ENCODE measurements at places on chromosomes 2 and 18. TPM values are rescaled to one million over a fixed set of nuclear protein-coding genes. Genes with fewer than 3 reads are reported as not detected.

The CROCC2 gene
- not detected for total RNA-seq

- no peaks in the 10 kb centered on the region for H3K36me3 ChIP-seq
- H3K4me1 ChIP-seq = no peaks in the 10 kb centered on the region
- no peak overlapping the region for H3K27ac ChIP-seq
- no peak overlapping the region for H3K4me3 ChIP-seq
- DNase-seq = no peak
Measured at GRCh38 chr2:59791004-59791618, 762.3 kb downstream of the BCL11A start.

The PROM2 gene
- total RNA-seq = 5.4 TPM

DNA sequence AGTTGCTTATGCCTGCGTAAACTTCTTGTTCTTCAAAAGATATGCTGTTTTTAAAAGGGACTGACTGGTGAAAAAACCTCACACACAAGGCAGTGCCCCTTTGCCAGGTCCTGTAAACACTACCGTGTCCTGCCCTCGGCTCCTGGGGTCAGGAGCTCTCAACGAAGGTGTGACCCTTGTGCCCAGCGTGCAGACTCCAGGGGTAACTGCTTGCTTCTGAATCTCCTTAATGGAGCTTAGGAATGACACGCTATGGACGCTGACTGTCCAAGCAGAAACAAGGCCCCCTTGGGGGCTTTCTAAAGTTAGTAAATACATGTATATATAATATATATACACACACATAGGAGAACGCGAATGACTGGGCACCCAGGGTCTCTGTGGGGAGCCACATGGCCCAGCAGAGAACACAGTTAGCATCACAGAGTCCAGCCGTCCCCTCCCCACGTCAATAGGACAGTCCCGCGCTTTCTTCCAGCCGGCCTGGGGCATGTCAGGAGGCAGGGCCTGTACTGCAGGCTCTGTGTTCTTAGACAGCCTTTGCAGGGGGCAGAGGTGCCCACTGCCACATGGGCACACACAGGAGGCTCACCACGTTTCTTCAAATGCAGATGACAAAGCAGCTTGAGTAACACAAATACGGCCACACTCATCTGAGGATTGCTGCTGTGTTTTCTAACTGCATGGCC is 96.1 kb downstream of the HDAC4 start:
- peak overlapping the region; percentile 2 for H3K27ac ChIP-seq
- no peaks in the 10 kb centered on the region for H3K36me3 ChIP-seq
- H3K4me3 ChIP-seq = no peak overlapping the region

The MC4R gene
- not detected for total RNA-seq

The MATN3 gene
- total RNA-seq = 0.32 TPM

The BCL11A gene
- 29.1 TPM for total RNA-seq

The IL1R2 gene
- total RNA-seq = not detected

The DCDC2C gene
- total RNA-seq = not detected

DNA sequence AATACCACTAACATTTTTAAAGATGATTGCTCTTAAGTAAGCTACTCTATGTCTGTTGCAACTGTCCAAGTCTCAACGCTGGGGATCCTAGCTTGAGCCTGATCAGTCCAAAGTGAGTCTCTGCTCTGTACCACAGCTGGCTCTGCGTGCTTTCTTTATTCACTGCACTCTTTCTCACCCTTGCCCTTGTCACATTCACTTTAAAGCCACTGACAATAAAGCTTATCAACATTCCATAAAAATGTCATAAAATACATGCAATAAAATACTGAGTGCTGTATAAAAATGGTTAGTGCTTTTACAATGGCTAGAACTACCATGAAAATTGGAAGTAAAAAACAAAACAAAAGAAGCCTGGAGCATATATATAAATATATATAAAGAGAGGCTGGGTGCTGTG is 45.5 kb upstream of the LRRTM4 start:
- no peak overlapping the region for H3K27ac ChIP-seq
- no peak overlapping the region for H3K4me3 ChIP-seq
- H3K36me3 ChIP-seq = no peaks in the 10 kb centered on the region

DNA sequence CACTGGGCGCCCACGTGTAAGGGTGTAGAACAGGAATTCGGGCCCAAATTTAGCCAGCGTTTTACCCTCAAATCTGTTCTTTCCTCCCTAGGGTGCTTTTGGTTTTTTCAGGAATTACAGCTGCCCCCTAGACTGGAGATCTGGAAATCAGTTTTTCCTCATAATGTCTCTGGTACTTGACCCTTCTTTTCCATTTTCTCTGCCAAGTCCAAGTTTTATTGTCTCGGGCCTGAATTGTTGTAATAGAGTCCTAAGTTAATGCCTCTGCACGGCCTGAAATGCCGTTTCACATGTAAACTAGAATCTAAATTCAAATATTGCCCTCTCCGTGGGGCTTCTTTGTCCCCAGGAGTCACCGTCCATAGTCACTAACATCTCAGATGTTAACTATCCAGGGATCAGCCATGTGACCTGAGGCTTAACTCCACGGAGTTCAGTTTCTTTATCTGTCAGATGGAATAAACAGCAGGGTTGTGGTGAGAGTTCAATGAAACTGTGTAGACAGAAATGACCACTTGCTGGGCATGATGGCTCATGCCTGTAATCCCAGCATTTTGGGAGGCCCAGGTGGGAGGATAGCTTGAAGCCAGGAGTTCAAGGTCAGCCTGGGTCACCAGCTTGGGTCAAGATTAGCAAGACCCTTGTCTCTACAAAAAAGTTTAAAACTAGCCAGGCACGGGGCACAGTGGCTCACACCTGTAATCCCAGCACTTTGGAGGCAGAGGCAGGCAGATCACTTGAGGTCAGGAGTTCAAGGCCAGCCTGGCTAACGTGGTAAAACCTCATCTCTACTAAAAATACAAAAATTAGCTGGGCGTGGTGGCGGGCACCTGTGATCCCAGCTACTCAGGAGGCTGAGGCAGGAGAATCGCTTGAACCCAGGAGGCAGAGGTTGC is 12.7 kb upstream of the CABLES1 start:
- H3K4me3 ChIP-seq = no peak overlapping the region
- DNase-seq = no peak
- H3K36me3 ChIP-seq = no peaks in the 10 kb centered on the region
- no peaks in the 10 kb centered on the region for H3K4me1 ChIP-seq
- no peak overlapping the region for H3K27ac ChIP-seq

Data from glutamatergic neuron (in vitro differentiated cells).